GM20000 (cell line): ENCODE measurements at places on chromosomes 2 and 18.

GRCh38 chr2:32772638-32773447 lies 145.0 kb downstream of the TTC27 start:
- peak; percentile 30 for DNase-seq

DNA sequence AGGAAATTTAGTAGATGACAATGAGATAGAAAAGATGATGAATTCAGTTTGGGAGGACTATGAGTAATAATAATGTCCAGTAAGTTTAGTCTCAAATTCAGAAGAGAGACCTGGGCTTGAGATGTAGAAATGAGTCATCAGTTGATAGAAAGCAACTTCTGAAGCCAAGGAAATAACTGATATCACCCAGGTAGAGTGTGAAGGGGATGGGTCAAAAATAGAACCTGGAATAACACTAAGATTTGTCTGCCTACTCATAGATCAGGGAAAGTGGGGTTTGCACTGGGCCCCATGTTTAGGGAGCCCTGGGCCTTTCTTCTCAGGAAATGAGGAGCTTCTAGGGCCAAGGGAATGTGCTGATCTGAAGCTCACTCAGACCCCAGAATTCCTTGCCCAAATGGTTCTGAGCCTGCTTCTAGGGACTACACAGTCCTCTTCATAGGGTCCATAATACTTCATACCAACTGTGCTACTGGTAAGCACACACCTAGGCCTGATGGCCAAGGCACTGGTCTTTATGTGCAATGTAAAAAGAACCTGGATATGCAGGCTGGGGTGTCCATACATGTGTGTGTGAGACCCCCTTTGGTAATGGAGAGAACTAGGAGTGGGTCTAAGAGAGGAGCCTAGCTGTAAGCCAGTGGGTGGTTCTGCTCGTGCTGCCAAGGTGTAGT lies 141.2 kb downstream of the IKZF2 start:
- DNase-seq, result no peak

- DNase-seq, result no peak
Observed at GRCh38 chr2:105570757-105571156, 171.9 kb upstream of the FHL2 start.

DNA sequence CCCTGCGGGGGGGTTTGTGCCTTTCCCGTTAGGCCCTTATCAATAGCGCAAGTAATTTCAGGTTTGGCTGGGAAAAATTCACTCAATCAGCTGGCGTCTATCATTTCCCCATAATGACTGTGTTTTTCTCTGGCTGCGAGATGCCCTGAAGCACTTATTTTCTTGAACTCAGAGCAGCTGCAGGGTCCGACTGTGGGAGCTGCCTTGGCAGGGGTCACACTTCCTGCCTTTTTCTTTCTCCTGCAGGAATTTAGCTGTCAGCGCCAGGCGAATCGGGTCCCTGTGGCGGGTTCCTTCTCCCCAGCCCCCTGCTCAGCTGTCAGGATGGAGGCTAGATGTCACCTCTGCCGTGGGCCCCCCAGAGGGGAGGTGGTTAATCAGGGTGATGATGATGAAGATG lies 81.3 kb upstream of the HPCAL1 start:
- DNase-seq, result no peak

DNA sequence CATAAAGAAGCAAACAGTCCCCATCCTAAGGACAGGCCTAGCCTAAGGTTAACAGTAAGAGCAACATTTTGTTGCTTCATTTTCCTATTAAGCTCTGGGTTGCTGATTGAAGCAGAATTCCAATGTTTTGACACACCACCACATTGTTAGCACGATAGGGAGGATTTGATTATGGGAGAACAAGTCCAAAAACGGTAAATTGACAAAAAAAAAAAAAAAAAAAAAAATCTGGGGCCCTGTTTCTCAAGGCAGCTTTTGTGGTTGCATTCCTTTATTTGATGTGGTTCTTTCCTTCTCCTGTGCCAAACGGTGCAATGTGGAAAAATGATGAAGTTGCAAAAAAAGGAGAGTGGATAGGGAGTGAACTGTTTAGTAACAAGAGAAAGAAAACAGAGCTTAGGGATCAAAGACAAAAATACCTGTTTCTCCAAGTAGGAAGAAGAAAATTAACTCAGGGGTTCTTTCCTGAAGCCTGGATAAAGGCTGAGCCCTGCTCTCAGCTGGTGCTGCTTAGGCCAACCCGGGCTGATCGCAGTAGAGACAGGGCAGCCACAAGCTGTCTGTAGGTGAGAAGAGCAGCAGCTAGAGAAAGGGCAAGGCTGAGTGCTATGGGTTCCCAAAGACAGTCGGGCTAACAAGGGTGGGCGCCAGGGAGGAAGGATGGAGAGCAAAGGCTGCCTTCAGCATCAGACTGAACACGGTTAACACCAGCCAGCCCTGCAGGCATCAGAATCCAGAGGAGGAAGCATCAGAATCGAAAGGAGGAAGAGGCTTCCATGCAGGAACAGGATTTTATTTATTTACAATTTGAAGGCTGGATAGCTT lies 167.8 kb upstream of the FOSL2 start:
- DNase-seq, result no peak

DNA sequence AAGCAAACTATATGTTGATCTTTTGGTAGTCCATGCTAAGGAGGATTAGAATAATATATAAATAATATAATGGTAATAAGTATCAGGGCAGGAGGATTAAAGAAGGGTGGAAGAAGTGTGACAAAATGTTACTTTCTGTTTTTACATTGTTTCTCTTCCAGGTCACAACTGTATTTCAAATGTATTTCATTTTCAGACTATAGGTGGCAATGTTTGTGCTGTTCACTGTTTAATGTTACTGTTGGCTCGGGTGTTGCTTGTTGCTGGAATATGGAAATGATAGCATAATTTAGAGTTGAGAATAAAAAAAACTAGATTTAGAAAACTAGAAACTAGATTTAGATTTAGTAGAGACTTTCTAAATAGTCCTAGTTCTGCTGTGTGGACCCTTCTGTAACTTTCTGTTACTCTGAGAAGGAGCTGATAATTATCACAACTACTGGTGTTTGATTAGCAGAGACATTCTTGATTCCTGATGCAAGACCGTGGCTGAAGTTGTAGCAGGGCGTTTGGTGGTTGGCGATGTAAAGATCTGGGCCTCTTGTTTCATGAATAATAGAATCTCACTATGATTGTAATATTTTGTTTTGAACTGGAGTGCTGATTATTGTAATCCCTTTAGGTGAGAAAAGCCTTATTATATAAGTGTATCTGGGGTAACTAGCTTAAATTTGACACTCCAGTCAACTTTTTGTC lies 7.9 kb downstream of the NEDD4L start:
- DNase-seq, result peak; percentile 49

DNA sequence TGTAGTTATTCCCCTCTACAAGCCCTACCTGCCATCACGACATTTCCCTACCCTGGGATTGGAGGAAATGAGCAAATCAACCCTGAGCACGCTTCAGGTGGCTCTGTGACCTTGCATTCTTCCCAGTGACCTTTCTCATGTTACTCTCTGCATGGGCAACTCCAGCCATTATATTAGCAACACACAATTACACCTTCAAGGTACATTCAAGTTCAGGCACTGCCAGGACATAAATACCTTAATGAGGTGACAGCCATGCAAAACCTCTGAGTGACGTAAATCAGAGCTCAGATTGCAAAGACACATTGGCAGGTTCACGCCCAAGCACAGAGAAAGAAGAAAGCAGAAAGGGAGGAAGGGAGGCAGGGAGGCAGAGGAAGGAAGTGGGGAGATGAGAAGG lies 68.7 kb upstream of the ALK start:
- no peak for DNase-seq

- DNase-seq, result no peak
Observed at GRCh38 chr2:44071454-44072046, 75.8 kb upstream of the LRPPRC start.

DNA sequence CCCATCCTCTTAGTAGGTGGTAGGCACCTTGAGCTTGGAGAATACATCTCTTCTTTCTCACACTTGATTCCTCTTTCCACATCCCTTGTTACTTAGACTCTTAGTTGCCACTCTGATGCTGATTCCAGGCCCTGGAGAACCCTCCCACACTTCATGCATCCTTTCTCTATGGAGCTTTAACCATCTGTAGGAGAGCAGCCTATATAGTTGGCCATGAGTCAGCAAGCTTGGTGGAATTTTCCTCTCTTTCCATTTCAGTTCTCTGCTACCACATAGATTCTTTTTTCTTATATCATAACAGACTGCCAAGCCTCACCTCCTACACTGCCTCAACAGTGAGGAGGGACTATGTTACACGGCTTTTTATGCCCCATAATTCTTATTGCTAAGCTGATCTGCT lies 851.6 kb upstream of the CDH2 start:
- DNase-seq, result no peak

GRCh38 chr2:15159751-15160177 lies 401.4 kb downstream of the NBAS start:
- peak; percentile 26 for DNase-seq

DNA sequence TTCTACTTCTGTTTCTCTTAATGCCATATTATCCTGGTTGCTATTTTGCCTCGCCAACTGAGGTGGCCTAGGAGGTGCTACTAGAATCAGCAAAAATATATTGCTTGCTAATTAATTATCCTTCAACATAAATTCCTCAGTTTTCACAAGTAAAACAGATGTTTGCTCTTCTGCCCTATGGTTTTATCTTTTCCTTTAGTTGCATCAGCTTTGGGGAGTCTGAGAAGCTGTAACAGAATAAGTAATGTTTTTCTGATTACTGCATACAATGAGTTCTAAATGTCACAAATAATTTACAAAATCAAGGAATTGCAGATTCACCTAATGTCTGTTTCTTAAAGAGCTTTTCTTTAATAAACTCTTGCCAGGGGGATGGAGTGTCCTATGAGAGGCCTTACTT lies 36.7 kb downstream of the GULP1 start:
- DNase-seq, result no peak

- DNase-seq, result no peak
Observed at GRCh38 chr2:102033031-102033749, 41.4 kb downstream of the IL1R2 start.

DNA sequence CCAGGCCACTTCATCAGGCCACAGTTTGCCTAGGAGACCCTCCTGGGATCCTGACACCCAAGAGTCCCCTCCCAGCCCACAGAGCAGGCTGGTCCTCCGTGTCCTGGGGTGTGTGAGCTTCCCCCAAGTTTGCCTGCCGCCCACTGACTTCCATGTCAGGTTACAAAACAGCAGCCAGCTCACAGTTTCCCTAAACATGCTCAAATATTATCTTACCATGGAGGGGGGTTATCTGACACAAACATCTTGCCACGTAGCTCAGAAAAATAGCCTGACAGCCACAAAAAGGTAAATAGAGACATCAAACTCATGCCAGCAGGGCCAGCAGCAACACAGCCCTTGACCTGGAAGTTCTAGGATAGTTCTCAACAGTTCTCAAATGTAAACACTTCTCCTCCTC lies 346.5 kb downstream of the TNS1 start:
- DNase-seq, result no peak

DNA sequence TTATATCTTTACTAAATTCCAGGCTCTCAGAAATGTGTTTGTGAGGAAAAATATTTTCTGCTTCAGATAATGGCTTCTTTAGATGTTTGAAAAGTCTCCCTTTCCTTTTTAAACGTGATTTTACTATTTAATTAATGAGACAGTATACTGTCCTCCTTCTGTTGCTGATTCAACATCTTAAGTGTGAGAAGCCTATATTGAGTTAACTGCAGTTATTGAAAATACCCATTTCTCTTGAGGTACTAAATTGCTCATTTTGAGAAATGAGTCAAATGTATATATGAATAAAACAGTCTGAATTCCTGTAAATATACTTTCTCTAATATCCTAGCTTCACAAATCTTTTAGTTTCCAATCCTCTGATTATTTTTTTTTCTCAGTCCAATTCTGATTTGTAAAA lies 470.2 kb downstream of the PTPRM start:
- DNase-seq, result no peak
